ENCODE measurements at places on chromosomes 1 and 21.

DNA sequence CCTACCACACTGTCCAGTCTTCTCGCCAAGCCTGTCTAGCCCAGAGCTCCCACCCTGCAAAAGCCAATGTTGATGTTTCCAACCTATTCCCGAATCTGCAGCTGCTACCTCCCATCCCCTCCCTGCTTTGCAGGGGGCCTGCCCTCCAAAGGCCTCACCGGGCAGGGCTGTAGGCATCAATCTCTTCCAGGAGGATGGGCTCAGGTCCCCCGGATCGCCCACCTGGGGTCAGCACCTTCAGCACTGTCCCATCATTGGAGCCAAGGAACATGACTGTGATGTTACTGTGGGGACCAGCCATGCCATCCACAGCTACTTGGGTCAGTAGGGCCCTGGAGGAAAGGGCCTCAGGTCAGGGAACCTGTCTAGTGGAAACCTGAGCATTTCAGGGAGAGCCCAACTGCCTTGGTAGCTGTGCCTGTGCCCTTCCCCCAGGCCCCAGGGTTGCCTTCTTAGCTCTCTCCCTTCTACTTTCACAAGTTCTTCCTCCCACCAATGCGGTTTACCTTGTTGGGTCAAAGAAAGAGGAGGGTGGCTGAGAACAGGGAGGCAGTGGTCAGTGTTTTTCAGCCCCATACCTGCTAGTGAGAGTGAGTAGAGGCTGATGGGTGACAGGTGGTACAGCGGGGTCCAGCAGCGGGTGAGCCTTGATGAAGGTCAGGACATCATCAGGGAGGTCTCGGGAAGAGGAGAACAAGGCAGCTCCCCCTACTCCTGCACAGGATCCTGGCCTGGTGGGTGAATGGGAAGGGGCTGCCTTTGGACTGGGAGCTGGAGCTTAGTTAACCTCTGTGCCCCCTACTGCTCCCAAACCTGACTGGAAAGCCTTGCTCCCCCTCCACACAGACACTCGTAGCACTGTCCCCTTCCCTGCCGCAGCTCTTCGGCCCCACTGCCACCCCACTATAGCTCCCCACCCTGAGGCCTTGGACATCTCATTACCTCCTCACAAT, 10.7 kb downstream of the SEMA6C start:
- no peak for DNase-seq

DNA sequence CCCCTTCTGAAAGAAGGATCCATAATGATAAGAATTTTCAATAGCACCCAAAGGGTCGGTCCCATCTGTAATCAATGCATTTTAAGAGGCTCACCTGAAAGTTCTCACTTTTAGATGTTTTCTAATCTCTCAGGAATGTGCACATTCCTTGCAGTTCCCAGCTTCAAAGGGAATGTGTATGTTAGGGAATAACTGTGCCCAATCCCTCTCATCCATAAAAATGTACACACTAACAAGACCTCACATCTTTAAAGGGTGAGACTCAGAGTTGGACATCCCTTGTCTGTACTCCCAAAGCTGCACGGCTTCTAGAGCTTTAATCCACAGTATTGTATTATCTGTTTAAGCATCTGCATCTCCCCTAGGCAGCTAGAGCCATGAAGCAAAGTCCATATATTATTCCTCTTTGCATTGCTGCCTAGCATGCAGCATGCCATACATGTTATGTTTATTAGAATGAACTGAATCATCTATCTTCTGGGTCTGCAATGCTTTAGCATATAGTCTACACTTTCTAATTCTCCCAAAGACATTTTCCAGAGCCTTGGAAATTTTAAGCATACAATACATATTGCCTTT, 9.3 kb upstream of the CCN1 start:
- DNase-seq: no peak

DNA sequence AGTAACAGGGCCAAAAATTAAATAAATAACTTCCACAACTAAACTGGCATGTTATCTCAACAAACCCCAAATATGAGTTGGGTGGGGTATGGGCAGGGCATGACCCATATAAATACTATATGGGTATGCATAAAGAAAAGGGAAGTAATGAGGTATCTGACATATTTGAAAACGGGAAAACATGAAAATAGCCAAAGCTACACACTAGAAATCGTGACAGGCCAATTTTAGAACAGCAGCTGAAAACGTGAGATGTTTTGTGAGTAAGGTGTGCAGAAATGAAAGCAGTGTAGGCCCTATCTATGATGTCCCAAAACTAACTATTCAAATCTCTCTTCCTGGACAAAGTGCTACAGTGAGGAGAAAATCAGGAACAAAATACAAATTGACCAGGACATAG, 537.9 kb upstream of the NR5A2 start:
- DNase-seq: no peak

DNA sequence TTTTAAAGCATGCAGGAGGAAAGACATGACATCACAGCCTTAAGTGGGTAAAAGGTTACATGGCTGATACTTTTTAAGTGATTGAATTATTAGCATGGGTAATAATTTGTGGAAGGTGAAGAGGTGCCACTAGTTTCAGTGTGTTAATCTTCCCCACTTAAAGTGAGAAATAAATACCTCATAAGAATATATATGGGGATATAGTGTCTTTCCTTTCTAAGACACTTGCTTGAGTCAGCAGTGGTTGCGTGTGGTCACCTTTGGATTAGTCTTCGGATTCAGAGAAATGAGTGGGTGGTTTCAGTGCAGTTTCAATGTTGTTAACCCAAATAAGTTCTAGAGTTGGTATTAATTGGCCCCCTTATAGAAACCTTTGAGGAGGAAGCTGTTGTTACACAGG, 94.1 kb downstream of the ADGRL2 start:
- DNase-seq: no peak

DNA sequence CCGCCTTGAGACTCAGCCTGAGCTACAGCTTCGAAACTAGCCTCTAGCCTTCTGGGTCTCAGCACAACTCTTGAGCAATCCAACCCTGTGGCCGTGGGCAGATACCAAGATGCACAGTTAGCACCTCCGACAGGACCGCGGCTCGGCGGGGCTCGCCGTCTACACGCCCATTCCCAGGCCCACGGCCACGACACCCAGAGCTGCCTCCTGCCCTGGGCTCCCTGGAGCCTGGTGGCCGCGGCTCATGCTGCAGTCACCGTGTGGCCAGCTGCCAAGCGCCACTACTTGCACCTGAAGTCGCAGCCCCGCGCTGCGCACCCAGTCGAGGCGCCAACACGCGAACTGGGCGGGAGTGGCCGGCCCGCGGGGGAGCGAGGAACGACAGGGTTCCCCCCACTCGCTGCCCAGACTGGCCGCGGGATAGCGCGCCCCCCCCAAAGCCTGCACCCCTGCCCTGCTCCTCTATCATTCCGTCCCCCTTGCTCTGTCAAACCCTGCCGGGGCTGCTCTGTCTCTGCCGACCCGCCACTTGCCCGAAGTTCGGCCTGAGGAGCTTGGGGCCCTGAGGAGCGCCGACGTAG, 729 bp upstream of the CDCA8 start:
- DNase-seq: no peak

- DNase-seq: no peak
These were observed 5.8 kb upstream of the EPS15 start for GRCh38 chr1:51524817-51525216.

Data from Panc1 (cell line).